ENCODE measurements at places on chromosomes 13 and 19.

- no peak for DNase-seq
These were observed 22.6 kb upstream of the TINCR start for GRCh38 chr19:5590151-5590864.

DNA sequence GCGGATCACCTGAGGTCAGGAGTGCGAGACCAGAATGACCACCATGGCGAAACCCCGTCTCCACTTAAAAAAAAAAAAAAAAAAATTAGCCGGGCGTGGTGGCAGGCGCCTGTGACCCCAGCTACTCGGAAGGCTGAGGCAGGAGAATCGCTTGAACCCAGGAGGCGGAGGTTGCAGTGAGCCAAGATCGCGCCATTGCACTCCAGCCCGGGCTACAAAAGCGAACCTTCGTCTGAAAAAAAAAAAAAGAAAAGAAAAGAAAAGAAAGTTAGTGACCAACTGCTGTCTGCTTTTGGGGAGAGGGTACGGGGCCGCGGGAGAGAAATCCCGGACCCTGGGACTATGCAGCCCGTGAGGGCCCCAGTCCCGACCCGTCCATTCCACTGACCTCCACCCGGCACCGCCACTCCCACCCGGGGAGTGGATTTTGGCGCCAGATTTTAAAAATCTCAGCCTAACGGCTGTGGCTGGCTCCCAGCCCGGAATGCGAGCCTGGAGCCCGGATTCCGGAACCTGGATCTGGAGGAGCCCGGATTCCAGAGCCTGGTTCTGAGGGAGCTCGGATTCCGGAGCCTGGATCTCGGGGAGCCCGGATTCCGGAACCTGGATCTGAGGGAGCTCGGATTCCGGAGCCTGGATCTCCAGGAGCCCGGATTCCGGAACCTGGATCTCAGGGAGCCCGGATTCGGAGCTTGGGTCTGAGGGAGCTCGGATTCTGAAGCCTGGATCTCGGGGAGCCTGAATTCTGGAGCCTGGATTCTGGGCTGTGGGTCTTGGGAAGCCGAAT, 6.1 kb upstream of the LMNB2 start:
- peak; percentile 88 for DNase-seq

GRCh38 chr19:17687857-17688784, at the start of gene UNC13A:
UNC13A (minus strand) TSS chr19:17688354; CDS start chr19:17688199, 155 bp downstream.
- no peak for DNase-seq

- no peak for DNase-seq
These were observed 32.2 kb upstream of the ARGLU1 start for GRCh38 chr13:106599875-106600797.

GRCh38 chr13:101703838-101704237, 251.4 kb downstream of the ITGBL1 start:
- DNase-seq = no peak

GRCh38 chr13:31038834-31039552, 106.5 kb downstream of the TEX26 start:
- DNase-seq = peak; percentile 58

DNA sequence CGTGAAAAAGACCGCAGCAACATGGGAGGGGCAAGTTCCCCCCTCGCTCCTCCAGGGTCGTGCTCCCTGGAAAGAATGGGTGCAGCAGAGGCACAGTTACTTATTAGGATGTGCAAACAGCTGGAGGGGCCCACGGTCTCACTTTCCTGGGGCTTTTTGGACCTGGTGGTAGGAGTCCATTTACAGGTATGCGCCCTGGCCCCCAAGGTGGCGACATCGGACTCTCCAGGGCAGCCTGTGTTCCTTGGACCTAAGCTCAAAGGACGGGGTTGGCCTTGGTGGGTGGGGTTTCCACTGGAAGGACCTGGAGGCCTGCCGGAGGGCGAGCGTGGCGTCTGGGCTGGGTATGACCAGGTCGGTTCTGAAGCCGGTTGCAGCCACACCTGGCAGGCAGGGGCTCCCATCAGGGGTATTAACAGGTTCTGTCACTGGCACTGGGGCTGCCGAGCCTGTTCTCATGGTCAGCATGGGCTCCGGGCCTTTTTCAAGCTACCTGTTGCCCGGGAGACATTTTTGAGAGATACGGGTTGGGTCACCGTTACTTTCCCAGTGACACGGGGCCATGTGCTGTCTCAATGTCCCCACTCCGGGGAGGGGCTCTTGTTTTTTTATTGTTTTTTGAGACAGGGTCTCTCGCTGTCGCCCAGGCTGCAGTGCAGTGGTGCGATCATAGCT, 5.9 kb downstream of the ZFR2 start:
- DNase-seq = no peak

GRCh38 chr13:112764864-112765561, 75.2 kb downstream of the ATP11A start:
- no peak for DNase-seq

DNA sequence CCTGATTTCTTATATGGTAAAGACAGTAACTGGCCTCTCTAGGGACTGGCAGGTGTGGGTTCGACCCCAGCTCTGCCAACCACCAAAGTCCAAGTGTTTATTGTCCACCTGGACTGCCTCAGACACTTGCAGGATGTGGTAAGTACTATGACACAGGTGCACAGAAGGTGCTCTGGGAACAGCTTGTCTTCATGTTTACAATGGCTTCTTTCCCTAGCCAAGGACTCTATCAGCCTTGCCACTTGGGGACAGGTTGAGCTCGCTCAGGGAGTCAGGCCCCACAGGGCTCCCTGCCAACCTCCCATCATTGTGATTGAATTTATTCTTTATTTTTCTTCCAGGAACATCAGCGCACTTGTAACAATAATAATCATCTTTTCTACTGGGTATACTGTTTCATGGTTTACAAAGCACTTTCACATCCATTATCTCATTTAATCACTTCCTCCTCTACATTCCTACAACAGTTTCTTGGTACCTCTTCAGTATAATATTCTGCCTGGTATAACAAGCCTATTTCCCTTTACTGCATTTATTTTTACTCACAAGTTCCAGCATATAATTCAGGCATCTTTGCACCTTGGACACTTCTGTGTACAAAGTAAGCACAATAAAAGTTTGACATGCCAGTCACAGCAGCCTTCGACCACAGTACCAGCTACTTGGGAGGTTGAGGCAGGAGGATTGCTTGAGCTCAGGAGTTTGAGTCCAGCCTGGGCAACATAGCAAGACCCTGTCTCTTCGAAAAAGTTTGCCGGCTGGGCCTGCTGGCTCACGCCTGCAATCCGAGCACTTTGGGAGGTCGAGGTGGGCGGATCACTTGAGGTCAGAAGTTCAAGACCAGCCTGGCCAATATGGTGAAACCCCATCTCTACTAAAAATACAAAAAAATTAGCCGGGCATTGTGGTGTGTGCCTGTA, 24.2 kb upstream of the GATAD2A start:
- DNase-seq = no peak

DNA sequence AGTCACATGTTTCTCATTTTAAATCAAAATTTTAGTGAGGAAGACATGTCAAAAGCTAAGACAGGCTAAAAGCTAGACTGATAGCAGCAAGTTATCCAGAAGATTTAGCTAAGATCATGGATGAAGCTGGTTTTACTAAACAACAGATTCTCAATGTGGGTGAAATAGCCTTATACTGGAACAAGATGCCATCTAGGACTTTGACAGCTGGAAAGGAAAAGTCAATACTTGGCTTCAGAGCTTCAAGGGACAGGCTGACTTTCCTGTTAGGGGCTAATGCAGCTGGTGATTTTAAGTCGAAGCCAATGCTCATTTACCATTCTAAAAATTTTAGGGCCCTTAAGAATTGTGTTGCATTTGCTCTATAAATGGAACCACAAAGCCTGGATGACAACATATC, 455.3 kb upstream of the SLC10A2 start:
- no peak for DNase-seq

DNA sequence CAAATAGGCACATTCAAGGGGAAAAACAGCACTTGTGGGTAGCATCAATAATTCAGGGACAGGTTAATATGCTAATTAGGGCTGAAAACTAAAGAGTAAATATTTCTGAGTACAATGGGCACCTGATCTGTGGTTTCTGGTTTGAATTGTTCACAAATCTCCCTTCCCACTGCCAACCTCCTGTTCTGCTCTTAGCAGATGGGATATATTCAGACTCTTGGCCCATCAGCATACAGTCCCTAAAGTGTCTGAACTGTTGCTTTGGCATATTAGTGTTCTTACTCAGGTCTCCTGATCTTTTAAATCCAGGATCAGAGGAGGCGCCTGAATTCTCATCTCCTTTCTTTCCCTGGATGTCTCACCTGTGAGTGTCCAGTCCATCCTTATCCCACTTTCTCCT, 8.2 kb upstream of the LRCH1 start:
- DNase-seq = no peak

GRCh38 chr13:111225810-111226546, 94.5 kb upstream of the TEX29 start:
- no peak for DNase-seq

GRCh38 chr19:13128583-13128982, 10.5 kb downstream of the NACC1 start:
- DNase-seq = no peak

- no peak for DNase-seq
These were observed 1.8 kb downstream of the MAB21L1 start for GRCh38 chr13:35474496-35475211.

GRCh38 chr13:37493775-37494174, 104.8 kb downstream of the POSTN start:
- no peak for DNase-seq

GRCh38 chr13:62453761-62454160, 1038.1 kb upstream of the PCDH20 start:
- DNase-seq = no peak

- peak; percentile 98 for DNase-seq
These were observed 11.9 kb upstream of the FOSB start for GRCh38 chr19:45455707-45456499.

DNA sequence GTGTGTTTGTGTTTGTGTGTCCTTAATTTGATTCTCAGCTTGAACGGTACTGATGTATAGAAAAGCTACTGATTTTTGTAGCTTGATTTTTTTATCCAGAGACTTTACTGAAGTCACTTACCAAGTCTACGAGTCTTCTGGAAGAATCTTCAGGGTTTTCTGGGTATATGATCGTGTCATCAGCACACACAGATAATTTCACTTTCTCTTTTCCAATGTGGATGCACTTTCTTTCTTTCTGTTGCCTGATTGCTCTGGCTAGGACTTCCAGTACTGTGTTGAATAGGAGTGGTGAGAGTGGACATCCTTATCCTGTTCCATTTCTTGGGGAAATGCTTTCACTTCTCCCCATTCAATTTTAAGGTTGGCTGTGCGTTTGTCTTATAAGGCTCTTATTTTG, 7.9 kb upstream of the LILRB1 start:
- no peak for DNase-seq

DNA sequence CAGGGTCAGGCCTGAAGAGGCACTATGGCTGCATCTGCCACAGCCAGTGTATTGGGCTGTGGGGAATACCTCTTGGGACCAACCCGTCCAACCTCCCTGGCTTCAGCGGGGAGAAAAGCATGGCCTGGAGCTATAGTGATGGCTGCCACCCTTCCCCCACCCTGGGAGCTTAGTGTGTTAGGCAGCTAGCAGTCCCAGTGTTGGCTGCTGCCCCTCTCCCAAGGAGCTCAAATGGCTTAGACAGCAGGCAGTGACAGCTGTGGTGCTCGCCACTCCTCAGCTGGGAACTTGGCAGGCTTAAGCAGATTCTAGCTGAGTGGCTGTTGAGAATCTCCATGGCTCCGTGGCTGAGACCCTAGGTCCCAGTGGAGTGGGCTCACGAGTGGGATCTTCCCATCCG, 19.7 kb downstream of the ACOD1 start:
- DNase-seq = no peak

DNA sequence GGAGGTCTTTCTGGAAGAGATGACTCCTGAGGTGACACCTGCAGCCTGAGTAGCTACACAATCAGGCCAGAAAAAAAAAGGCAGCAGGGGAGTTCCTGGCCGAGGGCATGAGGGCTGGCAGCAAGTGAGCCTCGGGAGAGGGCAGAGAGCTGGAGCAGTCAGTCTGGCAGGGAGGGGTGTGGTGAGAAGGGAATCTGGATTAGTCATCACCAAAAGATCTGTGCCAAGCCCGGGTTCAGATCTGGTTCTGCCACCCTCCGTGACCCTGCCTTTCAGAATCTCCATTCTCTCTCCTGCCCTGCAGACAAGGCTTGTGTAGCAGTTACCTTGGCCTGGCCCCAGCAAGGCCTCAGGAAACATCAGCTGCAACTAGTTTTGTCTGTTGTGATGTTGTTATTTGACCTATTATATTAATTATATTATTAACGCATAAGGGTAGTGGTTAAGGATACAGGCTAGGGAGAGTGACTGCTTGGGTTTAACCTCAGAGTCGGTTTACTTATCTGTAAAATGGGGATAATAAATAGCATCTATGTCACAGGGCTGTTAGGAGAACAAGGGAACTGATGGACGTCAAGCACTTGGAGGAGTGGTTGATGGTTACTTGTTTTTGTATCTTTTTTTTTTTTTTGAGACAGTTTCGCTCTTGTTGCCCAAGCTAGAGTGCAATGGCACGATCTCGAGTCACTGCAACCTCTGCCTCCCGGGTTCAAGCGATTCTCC, 2.7 kb upstream of the CAPNS1 start:
- peak; percentile 66 for DNase-seq

GRCh38 chr13:68057836-68058235, 827.7 kb upstream of the PCDH9 start:
- DNase-seq = no peak

DNA sequence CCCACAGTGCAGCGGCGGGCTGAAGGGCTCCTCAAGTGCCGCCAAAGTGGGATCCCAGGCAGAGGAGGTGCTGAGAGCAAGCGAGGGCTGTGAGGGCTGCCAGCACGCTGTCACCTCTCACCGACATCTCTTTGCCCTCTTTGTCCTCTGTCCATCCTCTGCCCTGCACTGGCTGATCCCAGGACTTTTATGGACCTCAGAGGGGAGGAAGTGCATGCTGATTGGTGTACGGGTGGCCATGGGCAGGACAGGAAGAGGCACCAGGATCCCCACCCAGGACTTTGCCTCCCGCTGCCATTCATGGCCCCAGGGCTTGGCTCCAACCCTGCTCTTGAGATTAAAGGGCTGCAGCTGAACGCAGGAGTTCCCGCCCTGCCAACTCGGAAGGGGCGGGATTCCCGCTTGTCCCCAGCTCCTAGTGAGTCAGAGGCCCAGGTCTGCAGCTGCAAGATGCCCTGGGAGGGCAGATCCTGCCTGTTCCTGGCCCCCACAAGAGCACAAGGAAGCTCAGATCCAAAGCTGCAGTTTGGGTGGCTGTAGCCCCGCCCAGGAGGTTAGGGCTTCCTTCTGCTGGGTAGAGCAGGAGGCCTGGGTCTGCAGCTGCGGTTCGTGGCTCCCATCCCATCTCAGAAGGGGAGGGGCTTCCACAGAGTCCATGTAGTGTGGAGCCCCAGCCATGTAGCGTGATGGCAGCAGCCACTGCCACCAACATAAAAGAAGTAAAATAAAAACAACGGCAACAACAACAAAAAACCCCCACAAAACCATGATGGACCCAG, 1716.7 kb downstream of the SLITRK1 start:
- DNase-seq = no peak

Data from RCC 7860 (cell line).